ENCODE measurements at places on chromosomes 1 and 21. TPM values are rescaled to one million over a fixed set of nuclear protein-coding genes. Genes with fewer than 3 reads are reported as not detected.
A peak's percentile ranks its signal among the peaks of the same experiment; 100 is the strongest.

- no peak for DNase-seq
Observed at GRCh38 chr1:169814265-169814664, 19.6 kb upstream of the METTL18 start.

- no peak for DNase-seq
Observed at GRCh38 chr1:225777058-225777582, 506 bp upstream of the SRP9 start.

DNA sequence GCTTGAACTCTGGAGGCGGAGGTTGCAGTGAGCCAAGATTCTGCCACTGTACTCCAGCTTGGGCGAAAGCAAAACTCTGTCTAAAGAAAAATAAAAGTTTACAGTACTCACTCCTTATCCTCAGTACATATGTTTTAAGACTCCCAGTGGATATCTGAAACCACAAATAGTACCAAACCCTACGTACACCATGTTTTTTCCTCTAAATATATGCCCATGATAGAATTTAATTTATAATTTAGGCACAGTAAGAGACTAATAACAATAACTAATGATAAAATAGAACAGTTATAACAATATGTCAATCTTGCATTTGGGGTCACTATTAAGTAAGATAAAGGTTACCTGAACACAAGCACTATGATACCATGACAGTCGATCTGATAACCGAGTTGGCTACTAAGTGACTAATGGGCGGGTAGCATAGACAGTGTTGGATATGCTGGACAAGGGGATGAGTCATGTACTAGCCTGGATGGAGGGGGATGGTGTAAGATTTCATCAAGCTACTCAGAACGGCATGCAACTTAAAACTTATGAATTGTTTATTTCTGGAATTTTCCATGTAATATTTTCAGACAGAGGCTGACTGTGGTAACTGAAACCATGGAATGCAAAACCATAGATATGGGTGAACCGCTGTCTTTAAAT, 43.7 kb downstream of the ST7L start:
- peak; percentile 45 for DNase-seq

DNA sequence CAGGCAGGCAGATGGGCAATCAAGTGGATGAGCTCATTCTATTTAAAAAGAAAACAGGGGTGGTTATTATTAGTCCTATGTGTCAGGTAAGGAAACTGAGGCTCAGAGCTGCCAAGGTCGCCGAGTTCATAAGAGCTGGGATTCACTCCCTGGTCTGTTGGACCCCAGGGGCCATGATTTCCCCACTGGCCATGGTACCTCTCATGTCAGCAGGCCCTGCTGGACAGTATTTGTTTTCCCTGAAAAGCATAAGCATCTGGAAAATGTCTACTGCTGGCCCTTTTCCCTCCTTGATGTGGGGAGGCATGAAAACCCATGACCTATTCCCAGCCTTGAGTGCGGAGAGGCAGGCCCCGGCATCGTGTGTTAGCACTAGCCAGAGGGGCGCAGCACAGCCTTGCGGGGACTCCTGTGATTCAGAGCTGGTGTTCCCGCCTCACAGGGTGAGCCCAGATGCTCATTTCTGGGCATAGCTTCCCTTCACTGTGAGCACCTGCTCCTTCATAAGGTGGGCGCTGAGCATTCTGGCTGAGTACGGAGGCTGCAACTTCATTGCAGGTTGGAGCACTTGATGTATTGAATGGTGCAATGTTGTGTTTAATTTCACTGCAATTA, 617.5 kb downstream of the PTPRU start:
- no peak for DNase-seq

The ALX3 gene
- total RNA-seq, result not detected

The SELL gene
- 0.67 TPM for total RNA-seq

Measured in endothelial cell of umbilical vein (primary cell).